AG08395 (cell line): ENCODE measurements at places on chromosomes 1 and 21.

GRCh38 chr1:109931911-109932636, 21.4 kb downstream of the CSF1 start:
- DNase-seq, result no peak

- no peak for DNase-seq
Measured at GRCh38 chr1:166511761-166512160, 327.5 kb upstream of the POGK start.

DNA sequence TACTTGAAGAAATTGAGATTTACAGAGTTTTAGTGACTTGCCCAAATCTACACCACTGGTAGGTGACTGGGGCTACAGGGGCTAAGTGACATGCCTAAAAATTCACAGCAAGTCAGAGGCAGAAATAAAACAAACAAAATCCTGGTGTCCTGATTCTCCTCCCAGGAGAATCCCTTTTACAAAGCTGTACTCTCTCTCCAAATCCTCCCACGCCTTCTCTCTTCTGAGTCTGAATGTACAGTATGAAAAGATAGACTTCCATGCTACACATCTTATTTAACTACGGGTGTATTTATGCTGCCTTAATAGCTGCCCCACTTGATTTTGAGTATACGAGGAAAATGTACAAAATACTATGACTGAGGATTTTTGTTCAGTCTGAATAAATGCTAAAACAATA, 65.4 kb downstream of the SGIP1 start:
- no peak for DNase-seq

DNA sequence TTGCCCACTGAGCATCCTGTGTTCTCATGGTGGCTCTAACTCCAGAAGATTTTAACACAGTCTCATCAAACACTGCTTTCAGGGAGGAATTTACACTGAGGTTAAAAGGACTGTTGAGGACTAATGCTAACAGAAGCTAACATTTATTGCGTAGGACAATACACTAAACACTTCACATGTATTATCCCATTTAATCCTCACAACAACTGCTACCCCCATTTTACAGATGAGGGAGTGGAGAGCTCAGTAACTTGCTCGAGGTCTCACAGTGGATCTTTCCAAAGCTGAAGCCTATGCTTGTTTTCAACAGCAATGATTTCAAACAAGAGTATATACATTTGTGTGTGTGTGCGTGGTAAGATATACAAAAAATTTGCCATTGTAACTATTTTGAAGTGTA, 13.9 kb downstream of the ATF3 start:
- no peak for DNase-seq

- peak; percentile 77 for DNase-seq
Measured at GRCh38 chr1:6052543-6053205, 7.0 kb downstream of the KCNAB2 start.

DNA sequence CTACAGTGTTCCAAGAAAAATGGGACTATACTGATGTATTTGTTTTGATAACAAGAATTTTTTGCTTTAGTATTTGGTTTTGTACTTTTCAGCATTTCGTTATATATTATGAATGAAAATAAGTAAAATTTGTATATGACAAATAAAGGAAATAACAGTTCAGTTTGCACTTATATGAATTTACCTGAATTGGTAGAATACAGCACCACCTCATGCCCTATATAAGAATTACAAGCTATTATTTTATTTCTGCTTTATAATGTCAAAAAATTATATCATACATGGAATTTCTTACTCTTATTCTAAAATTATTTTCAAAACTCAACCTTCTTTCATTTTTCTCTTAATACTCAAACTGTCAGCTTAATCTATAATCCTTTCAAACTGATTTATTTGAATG, 14.6 kb downstream of the EFCAB7 start:
- peak; percentile 2 for DNase-seq

DNA sequence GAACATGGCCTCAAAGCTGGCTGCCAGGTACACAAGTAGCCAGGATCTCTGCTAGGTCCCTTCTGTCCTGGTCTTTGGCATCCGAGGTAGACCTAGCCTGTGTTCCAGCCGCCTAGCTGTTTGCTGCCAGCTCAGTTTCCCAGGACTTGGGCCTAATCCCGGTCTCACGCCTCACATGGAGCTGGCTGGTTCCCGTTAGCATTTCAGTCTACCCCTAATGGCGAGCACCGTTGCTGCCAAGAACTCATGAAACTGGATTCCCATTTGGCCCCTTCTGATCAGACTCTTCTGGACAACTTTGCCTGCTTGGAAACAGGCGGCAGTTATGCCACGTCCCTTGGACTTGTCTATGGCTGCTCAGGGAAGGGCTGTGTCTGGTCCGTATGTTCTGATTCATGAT, 26.2 kb upstream of the HHAT start:
- no peak for DNase-seq

GRCh38 chr1:103583887-103584286, 12.5 kb downstream of the AMY2B start:
- DNase-seq, result no peak

- no peak for DNase-seq
Measured at GRCh38 chr1:226355669-226356551, 46.9 kb upstream of the LIN9 start.

DNA sequence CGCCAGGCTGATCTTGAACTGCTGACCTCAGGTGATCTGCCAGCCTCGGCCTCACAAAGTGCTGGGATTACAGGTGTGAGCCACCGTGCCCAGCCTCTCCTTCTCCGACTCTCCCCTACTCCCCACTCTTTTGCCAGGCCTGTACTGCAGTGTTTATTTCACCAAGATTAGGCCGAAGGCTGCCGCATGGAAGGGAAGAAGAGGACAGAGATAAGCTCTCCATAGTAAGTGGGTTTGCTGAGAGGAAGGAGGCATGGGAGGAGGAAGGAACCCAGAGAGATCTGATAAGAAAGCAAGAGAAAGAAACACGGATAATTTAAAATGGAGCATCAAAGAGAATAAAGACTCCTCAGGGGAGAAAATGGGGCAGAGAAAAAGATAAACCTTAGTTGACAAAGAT, 8.7 kb downstream of the PTCH2 start:
- DNase-seq, result no peak

GRCh38 chr1:243264717-243265116, 8.9 kb downstream of the SDCCAG8 start:
- peak; percentile 36 for DNase-seq

- no peak for DNase-seq
Measured at GRCh38 chr1:173406783-173407230, 70.3 kb upstream of the PRDX6 start.

DNA sequence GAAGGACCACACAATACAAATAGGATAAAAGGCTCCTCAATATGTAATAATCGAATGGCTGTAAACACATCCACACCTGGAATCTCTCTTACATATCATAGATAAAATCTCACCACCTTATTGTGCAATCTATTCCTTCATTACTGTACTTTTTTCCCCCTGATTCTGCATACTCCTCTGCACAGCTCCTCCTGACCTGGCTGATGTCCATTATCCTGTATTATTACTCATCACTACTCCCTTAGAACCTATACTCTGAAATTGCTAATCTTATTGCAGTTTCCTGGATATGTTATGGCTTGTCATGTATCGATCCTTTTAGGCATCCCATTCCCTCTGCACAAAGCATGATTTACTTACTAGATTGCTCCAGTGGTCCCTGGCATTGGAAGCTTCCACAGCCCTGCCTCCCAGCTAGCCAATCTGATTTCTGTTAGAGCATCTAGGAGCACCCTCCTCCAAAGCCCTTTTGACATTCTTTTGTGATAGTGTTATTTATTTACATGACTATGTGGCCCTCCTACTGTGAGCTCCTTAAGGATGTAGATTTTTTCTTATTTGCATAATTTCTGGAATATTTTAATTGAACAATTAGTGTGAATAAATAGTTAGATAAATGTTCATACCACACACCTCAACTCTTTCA, 24.2 kb upstream of the PHGDH start:
- no peak for DNase-seq

- peak; percentile 58 for DNase-seq
Measured at GRCh38 chr1:219385787-219386427, 212.2 kb downstream of the LYPLAL1 start.

DNA sequence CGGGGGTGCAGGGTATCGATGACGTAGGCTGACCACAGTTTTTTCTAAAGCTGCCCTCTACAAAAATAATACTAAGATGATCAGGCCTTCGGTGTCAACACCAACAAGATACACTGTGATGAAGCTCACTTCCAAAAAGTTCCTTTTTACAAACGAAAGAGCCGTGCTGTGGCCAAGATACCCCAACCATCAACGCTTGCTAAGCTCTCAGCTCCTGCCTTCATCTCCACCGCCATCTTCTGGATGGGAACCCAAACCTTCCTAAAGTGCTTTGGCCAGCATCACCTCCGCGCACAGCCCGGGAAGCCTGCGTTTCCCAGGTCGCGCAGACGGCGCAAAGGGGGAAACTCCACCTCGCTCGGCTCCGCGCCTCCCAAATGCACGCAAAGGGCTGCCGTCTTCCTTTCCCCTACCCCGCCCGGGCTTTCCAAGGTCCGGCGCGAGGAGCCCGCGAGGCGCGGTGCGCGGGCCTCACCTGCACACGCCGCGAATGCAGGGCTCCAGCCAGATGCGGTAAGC, 541 bp downstream of the USP48 start:
- peak; percentile 21 for DNase-seq
